ENCODE measurements at places on chromosomes 1 and 21.

- peak; percentile 67 for DNase-seq
Measured at GRCh38 chr1:207963427-207964194, 52.7 kb upstream of the CD34 start.

DNA sequence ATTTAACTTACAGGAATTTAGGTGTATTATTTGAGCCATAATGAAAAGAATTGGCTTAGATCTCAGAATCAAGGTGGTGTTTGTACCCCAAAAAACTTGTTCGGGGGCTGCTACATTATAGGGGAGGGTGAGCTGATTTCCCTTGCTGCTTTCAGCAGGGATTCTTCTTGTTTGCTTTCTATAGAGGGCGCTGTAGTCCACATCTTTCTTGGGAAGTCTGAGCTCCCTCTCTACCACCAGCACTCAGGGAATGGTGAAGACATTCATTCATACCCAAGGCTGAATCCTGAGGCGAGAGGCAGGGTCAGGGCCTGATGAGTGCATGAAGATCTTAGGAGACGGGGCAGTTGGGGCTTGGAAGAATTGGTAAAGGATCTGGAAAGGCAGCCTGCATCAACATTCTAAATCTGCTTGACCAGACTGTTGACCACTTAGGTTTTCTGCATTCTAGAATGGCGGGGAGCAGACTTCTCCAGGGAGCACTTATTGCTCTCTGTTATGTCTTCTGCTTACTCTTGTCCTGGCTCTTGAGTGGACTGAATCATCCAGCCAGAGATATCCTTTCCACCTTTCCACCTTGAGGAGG lies 18.9 kb downstream of the SPATA46 start:
- DNase-seq: no peak

DNA sequence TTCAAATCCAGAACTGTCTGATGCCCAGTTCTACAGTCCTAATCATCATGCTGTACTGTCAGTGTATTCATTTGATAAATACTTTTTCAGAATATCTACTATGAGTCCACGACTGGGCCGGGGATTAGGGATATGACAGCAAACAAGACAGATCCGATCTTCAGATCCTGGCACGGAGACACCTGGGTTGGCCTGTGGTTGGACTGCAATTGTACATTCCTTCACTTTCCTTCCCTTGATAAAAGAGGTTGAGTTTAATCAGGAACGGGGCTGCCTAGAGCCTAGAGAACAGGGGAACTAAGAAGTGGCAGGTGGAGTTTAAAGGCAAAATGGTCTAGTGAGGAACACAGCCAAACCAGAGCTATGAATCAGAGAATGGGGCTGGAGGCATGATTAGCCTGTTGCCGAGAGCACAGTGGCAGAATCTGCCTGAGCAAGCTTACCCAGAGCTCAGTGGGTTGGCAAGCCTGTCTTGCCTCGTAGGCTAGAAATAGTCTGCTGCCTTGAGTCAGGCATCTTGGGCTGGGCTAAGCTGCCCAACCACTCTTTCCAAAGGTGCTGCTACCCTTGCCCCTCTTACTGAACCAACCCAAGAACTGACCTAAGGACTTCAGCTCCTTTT lies 38.1 kb upstream of the PTCH2 start:
- no peak for DNase-seq

DNA sequence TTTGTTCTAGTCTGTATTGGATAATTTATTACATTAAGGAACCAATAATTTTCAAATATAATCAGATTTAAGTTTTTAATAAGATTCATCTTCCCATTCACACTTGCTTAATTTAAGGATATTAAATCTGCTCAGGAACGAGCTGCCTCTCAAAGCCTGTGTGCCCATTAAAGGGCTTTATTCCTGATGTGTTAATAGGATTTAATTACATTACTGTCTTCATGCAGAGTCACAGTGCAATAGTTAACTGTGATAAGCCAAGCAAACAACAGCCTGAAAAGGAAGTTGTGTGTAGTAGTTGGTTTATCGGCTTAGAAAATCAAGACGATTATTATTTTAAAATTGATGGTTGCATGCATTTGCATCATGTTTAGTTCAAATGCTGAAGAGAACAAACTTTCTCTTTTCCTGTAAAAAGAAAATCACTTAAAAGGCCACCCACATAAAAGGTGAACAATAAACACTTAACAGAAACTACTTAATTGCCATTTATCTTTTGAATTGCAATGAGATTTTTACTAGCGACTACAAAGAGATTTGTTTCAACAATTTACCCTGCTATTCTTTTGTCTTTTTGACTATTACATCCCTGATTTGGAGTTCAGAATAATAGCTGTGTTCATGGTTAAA lies 174.6 kb downstream of the RWDD3 start:
- DNase-seq: no peak

- no peak for DNase-seq
Measured at GRCh38 chr1:152566681-152567080, at the start of gene LCE3E. LCE3E (minus strand) TSS chr1:152566780; CDS start chr1:152566208, 572 bp downstream.

DNA sequence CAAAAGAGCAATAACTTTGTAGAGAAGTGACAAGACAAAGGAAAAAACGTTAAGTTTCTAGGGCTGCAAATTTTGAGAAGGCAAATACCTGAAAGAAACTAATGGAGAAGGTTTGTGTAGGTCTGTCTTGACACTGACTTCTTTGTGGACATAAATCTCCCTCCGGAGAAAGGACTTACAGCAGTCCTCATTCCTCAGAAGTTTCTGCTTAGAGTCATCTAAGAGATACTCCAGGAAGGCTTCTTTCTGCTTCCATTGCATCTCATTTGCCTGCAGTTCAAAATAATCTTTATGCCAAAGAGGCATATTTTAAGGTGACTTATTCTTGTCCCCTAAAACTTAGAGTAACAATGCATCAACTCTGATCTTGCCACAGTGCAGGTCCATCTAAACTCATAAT lies 4.4 kb upstream of the C4BPB start:
- no peak for DNase-seq

GRCh38 chr1:119779869-119780356 lies 11.2 kb upstream of the HMGCS2 start:
- no peak for DNase-seq

DNA sequence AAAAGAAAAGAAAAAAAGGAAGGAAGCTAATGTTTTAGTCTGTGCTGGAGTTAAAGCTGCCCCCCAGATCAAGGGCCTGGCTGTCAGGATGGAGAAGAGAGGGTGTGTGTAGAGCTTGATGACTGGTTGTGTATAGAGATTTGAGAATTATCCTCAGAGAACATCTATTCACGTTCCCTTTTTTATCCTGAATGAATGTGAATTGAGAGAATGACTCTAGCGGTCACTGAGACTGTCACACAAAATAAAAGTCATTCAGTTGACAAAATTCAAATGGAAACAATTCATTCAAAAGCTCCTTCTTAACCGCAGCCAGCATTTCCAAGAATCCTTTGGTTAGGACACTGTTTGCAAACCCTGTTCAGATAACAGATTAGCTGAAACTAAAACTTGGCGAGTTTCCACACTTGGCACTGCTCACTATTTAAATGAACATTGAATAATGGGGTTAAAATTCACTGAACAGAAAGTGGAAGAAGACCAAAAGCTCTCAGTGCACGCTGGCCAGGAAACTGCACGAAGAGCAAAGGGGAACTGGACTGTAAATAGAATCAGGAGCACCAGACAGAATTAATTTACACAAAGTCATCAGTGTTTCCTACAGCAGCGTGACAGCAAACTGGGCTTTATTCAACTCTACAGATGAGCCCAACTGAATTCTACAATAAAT lies 13.6 kb upstream of the FAM89A start:
- DNase-seq: no peak

DNA sequence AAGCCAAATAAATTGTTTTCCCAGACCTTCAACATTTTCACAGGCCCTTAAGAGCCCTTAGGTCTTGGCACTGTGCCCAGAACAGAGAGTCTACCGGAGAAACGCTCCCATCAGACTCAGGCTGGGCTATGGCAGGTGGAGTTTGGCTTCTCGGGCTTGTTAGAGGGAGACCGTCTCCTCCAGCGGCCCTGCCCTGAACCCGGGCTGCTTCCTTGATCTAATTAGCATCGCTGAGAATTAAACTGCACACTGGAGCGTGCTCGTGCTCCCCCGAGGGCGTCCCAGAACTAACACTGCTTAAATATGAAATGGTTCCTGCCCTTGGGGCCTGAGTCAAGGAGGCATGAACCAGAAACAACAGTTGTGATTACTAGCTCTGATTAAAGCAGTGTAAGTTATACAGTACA lies 634.4 kb downstream of the MATN1 start:
- no peak for DNase-seq

DNA sequence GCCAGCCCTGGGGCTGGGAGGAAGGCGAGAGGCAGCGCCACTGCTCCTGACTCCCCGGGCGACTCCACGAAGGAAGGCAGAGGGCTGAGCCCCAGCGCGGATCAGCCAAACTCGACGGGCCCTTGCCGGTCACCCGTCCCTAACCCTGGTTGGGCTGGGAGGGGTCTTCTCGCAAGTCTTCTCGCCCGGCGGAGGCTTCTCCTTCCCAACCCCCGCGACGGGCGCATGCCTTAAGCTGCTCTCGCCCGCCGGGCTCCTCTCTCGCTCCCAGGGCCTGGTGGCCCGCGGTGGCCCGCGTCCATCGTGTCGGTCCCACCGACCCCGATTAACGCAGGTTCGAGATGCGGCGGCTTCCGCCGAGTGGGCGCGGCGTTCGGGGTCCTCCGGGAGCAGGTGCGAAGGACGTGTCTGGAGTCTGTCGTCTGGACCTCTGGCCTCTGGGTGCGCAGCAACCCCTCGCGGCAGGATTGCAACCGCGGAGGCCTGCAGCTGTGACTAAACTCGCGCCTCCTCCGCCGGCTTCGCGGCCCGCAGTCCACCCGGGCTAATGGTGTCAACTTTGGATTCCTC lies 29.0 kb upstream of the PPM1J start:
- no peak for DNase-seq
